ENCODE measurements at places on chromosomes 3 and 15. TPM values are rescaled to one million over a fixed set of nuclear protein-coding genes. Genes with fewer than 3 reads are reported as not detected.
A peak's percentile ranks its signal among the peaks of the same experiment; 100 is the strongest.

ITIH1 gene
- total RNA-seq: not detected

GRCh38 chr3:108507902-108508301 lies 2.5 kb downstream of the MYH15 start:
- DNase-seq: no peak

ACOX2 gene
- total RNA-seq: 9.3 TPM

GRCh38 chr15:99102332-99103235 lies 2.3 kb upstream of the SYNM start:
- no peak for DNase-seq

DNA sequence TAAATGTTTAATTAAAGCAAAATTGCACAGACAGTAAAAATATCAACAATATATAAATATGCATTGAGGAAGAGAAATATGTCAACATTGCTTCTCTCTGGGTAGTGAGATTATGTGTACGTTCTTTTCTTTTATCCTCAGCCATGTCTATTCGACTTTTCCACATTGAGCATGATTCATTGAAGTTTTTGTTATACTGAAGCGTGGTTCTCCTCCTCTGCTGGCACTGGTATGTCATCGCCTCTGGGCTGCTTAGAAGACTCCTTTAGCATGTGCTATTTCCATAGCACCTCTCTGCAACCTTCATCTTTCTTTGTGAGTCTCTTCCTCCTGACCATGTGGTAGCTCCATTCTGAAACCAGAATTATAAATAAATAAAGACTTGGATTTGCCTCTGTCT lies 65.8 kb upstream of the AKAP13 start:
- no peak for DNase-seq

DNA sequence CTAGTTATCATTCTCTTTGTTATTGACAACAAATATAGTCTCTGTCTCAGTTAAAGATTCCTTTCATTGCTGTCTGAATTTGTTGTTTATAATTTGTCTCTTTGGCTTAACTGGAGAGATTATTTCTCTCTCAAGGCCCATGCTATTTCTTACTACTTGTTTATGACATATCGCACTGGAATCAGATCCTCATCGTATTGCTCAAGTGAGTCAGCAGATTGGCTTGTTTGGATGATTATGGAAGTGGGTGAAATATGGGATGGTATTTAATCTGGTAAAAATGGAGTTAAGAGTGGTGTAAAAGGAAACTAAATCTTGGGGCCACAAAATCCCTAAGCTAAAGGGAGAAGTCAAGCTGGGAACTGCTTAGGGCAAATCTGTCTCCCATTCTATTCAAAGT lies 613.1 kb downstream of the SI start:
- no peak for DNase-seq

MYZAP gene
- total RNA-seq: not detected

GRCh38 chr3:66553441-66554113 lies 52.8 kb upstream of the LRIG1 start:
- DNase-seq: no peak

DNA sequence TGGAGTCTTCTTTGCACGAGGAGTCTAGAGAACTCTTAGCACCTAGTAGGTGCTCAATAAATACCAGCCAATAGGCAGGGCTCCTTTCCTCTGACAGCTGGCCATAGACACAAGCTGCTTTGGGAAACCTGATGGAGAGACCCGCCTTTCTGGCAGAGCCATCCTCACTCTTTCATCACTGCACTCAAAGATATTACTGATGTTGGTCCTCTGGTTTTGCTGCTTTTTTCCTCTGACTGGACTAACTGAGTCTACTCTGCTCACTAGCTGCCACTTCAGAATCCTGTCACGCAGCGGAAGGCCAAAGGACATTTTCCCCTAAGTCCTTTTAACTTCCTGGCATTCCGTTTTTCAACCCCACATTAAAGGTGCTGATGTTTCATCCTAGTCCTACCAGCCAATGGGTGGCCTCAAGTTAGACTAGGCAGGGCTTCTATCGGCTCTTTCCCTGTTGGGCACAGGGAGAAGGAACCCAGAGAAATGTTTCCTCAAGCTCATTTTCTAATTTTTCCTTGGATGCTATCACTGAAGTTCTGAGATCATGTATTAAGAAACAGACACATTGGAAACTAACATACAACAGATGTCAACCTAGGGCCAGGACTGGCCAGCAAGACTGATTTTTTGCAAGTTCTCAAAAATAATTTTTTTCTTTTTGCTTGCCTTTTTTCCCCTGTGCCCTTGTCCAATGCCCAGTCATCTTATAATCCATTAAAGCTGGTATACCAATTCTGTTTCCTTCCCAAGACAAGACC lies 132.8 kb upstream of the ICE2 start:
- DNase-seq: no peak

- DNase-seq: no peak
Measured at GRCh38 chr15:79178594-79178993, 88.0 kb upstream of the RASGRF1 start.

GRCh38 chr3:69174871-69175737 lies 52.7 kb upstream of the LMOD3 start:
- no peak for DNase-seq

DNA sequence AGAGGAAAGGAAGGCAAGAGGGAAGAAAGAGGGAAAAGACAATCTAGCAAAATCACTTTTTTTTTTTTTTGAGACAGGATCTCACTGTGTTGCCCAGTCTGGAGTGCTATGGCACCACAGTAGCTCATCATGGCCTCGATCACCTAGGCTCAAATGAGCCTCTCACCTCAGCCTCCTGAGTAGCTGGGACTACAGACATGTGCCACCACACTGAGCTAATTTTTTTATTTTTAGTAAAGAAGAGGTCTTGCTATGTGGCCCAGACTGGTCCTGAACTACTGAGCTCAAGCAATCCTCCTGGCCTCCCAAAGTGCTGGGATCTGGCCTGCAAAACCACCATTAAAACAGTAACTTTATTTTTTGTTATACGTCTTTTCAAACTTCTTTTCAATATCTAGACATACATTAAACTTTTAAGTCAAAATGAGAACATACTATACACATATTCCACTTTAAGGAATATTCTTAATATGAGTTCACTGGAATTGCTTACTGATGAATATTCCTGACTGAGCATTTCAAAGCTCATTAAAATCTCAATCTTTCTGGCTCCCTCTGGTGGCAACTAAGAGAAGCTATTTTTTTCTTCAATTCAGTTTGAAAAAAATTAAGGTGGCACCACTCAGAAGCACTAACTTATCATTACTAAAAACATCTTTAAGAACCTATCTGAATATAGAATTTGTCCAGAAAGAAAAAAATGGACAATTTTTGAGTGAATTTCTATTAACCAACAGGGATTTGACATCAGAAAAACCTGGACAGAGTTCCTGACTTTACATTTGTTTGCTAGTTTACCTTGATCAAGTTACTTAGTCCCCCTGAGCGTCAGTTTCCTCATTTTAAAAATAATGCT lies 40.9 kb downstream of the UACA start:
- DNase-seq: peak; percentile 45

GRCh38 chr15:69807721-69808120 lies 290.0 kb downstream of the TLE3 start:
- peak; percentile 48 for DNase-seq

MOBP gene
- not detected for total RNA-seq

DNA sequence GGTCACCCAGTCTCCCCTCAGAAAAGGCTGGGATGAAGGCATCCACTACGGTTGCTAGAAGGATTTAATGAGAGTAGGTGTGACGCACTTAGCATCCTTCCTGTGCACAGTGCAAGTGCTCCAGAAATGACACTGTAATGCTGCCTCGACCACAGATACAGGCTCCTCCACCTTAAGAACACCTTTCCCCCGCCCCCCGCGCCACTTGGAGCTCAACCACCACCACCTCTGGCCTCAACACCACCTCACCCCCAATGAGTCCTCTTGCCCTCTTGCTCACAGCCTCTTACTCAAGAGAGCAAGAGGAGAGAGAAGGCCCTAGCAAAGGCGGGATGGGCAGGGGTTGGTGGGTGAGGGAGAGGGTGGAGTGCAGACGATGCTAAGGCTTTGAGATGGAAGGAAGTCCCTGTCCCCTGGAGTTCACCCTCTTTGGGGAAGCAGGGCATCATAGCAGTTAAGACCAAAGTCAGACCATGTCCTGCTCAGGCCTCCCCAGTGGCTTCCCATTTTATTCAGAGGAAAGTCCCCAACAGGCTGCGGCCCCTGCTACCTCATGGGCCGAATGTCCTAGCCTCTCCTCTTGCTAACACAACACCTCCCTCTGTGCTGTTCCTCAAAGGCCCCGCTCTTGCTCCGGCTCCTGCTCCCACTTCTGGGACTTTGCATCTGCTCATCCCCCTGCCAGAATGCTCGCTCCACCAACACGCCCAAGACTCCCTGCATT lies 8.3 kb downstream of the STARD5 start:
- DNase-seq: no peak

DNA sequence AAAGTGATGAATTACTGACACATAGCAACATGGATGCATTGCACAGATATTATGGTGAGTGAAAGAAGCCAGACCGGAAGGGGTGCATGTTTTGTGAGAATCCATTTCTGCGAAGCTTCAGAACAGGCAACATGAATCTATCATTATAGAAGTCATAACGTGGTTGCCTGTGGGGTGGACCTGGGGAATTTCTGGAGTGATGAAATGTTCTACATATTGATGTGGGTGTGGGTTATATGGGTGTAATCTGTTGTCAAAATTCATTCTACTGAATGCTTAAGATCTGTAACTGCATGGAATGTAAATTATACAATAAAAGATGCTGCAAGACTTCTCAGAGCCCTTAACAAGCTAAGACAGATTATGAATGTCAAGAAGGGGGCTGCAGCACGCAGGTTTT lies 25.2 kb upstream of the TSPAN3 start:
- no peak for DNase-seq

DNA sequence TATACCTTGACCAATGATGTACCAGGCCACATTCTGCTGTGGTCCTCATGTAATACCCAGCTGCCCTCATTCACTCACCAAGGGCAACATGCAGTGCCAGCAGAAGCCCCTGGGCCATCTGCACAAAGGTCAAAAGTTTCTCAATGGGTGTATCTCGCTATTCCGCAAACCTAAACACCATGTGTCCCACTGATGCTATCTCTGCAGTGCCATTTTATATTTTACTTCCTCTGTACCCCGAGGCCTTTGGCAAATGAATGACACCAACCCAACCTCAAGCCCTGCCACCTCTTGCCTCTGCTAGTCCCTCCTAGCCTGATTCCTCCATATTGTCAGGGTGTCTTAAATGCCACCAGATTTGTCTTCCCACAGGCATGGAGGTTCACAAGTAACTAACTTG lies 59.2 kb downstream of the AAGAB start:
- DNase-seq: no peak

SAMMSON gene
- total RNA-seq: 0.22 TPM

DNA sequence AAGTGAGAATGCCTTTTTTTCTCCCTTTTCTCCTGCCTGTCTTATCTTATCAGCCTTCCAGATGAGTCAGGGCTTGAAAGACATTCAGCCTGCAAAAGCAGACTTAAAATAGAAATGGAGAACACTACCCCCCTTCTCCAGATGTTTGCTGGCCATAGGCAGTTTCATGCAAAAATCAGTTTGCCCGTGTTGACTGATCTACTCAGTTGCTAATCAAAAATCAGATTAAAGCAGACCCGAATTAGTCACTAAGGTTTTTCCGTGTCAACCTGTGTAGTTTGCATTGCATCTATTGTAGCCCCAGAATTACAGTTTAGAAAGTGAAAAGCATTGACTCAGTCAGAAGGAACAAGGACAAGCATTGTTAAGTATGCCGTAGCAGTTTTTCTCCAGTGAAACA lies 56.2 kb downstream of the IL5RA start:
- DNase-seq: no peak

RAD51 gene
- total RNA-seq: 4.3 TPM

DNA sequence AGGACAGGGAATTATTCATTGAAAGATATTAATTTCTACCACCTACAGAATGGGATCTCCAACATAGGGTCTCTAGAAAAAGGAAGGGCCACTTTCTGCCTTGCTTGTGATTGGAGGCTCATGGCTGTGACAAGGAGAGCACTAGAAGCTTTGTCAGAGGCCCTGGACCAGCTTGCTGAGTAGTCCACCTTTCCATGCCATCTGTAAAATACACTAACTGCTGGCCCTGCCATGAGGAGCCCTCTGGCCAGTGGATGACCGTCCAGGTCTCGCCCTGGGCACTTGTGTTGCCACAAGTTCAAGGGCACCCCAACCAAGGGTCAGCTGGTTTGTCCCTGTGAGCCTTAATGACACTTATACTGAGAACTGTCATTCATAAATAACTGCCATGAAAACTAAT lies 1.6 kb upstream of the SYNM start:
- no peak for DNase-seq

TMEM212 gene
- not detected for total RNA-seq

SLC4A7 gene
- total RNA-seq: 56.9 TPM

- DNase-seq: no peak
Measured at GRCh38 chr3:107428051-107428858, 51.0 kb downstream of the CCDC54 start.

DNA sequence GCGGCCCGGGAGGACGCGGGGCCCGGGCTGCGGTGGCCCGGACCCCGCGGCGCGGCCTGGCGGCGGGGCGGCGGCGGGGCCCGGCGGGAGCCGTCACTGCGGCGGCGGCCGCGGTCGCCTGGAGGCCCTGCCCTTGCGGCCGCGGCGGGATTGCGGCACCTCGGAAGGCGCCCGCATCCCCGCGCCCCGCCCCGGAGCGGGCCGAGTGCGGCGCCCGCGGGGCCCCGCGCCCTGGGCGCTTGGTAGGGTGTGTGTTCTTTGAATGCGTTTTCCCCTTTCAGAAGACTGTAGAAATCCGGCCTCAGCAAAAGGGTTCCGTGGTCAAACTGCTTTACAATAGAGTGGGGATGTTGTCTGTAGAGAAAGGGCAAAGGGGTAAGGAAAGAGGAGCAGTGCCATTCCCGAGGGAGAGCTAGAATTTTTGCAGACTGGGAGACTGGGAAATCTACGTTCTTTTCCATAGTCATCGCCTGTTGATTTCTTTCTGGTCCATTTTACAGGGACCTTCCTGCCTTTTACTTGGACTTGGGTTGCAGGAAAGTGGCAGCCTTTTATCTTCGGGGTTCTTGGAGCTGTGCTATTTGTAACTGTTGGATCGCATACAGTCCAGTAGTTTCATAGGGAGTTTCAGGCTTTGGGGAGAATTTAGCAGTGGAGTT lies 630 bp downstream of the SNRK start:
- DNase-seq: no peak

- no peak for DNase-seq
Measured at GRCh38 chr3:119582178-119582577, 2.9 kb downstream of the ADPRH start.

- no peak for DNase-seq
Measured at GRCh38 chr3:45337839-45338470, 50.4 kb upstream of the LARS2 start.

SCG5 gene
- total RNA-seq: not detected

GRCh38 chr15:68711406-68711805 lies 109.3 kb downstream of the ANP32A start:
- no peak for DNase-seq

- DNase-seq: no peak
Measured at GRCh38 chr15:47897525-47897924, 180.2 kb downstream of the SEMA6D start.

GPR149 gene
- total RNA-seq: not detected
